ENCODE measurements at places on chromosomes 1 and 21.

DNA sequence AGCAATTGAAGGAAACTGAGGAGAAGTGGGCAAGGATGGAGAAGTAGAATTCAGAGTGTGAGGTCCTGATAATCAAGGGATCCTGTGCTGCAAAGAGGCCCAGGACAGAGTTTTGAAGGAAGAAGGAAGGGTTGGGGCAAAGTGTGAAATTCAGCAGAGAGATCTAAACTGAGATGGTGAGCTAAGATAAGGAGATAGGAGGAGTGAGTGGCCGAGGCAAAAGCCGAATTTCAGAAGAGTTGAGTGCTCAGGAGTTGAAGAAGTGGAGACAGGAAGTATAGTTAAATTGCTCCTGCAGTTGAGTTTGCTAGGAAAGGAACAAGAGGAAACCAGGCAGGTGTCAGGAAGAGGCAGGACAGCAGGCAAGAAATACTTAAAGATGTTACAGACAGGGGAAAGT is 16.4 kb upstream of the MAPKAPK2 start:
- no peak for DNase-seq

- no peak for DNase-seq
These were observed 89.7 kb downstream of the ADCY10 start for GRCh38 chr1:167824163-167824794.

DNA sequence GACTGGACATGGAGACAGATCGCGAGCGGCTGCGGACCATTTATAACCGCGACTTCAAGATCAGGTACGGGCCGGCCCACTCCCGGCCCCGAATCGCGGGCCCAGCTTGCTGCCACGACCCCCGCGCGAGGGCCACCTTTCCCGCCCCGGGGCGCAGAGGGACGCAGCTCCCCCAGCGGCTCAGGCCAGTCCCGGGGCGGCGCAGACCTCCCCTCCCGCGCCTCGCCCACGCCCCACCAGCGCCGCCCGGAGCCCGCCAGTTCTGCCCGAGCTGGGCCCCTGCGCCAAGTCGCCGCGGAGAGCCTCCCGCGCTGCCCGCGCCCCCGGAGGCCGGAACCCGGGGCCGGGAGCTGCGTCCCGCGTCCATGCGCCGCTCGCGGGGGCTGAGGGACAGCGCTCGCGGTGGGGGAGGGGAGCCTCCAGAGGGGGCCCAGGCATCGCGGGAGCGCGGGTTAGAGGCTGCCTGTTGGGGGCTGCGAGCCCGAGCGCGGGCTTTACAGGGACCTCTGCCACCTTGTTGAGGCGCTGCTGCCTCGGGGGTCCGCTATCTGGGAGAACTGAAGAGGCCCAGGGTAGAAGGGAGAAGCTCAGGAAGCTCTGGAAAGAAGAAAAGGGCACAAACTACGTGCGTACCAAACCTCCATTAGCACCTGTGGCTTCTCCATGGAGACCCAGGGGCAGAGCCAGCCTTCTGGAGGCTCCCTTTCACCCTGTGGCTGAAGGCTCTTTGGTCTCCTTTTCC is 698 bp downstream of the MOV10 start:
- DNase-seq, result peak; percentile 97

- DNase-seq, result no peak
These were observed 226.2 kb upstream of the IRF2BP2 start for GRCh38 chr1:234836045-234836681.

DNA sequence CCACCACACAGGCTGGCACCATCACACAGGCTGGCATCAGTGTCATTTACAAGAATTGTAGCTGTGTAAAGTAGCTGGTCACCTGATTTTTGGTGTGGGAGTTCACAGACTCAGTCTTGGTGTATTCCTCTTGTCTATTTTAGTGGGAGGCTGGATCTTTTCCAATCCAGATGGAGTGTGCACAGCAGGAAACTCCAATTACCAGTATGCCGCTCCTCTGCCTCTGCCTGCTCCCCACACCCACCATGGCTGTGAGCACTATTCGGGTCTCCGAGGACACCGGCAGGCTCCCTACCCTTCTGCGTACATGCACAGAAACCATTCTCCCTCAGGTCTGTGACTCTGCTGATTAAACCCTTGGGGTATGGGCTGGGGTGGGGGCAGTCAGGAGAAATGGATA is 24.2 kb downstream of the TBX19 start:
- no peak for DNase-seq

DNA sequence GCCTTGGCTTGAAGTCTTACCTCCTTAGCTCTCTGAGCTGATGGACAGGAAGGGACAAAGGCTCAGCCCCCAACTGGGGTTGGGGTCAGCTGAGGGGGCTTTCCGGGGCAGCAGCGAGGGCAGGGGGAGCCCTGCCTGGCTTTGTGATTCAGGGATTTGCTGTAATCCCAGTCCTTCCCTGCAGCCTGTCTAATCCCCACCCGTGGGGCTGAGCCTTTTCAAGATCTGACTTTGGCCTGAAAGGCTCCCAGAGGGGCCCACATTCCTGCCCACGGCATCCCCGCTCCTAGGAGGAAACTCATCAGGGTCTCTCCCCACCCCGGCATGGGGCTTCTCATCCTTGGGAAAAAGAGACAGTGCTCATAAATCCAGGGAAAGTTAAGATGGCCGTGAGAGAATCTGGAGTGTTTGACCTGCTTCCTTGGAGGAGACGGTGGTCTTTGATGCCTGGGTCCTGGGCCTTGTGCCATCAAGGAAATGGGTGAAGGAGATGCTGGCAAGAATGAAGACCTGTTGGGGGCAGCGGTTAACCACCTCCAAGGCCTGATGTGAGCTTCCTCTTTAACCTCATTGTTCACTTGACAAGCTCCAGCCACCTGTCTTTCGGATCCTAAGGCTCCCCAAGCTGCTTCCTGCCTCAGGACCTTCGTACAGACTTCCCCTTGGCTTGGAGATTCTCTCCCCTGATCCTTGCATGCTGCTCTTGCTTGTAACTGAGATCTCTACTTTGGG is 83.1 kb upstream of the WNT4 start:
- no peak for DNase-seq

- DNase-seq, result no peak
These were observed 44.2 kb downstream of the ADAMTS1 start for GRCh38 chr21:26800970-26801431.

GRCh38 chr21:41147096-41147978 is 20.6 kb upstream of the BACE2 start:
- DNase-seq, result no peak

DNA sequence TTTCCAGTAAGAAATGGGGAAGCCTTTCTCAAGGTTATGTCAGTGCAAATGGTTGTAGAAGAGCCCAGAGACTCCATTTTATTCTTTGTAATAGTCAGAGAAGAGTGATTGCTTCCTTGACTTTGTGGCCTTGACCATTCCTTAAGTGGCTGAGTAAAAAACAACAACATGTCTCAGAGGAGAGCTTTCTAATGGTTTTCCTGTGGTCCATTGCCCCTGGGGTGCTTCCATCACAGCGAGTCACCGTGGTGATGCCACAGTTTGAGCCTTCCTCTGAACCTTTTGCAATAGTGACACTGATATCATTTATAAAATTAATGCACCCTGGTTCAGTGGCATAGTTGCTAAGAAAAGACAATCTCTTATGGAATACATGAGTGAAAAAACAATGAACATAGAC is 38.6 kb downstream of the PAPPA2 start:
- no peak for DNase-seq

- no peak for DNase-seq
These were observed 44.9 kb downstream of the TRAF5 start for GRCh38 chr1:211371406-211372105.

- DNase-seq, result no peak
These were observed 4.9 kb downstream of the SH3BGRL3 start for GRCh38 chr1:26284597-26285347.

DNA sequence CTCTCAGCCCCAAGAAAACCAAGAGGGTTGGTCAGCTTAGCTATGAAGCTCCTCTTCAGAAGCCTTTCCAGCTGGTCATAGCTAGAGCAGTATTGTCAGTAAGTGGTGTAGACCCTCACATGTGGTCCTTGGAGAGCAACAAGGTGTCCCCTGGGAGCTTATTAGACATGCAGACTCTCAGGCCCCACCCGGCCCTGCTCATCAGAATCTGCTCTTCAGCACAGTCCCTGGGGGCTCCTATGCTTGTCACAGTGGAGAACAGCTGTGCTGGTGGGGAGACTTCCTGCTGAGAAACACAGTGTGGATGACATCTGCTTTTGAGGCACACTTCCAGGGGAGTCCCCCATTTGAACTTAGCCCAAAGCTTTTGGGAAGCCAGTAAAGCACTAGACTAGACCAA is 21.9 kb upstream of the NEK2 start:
- no peak for DNase-seq

- no peak for DNase-seq
These were observed 39.9 kb downstream of the STUM start for GRCh38 chr1:226588484-226588883.

- no peak for DNase-seq
These were observed 448 bp downstream of the GATAD2B start for GRCh38 chr1:153922076-153922971.

GRCh38 chr1:219427403-219427802 is 185.5 kb downstream of the ZC3H11B start:
- no peak for DNase-seq

- DNase-seq, result no peak
These were observed 48.4 kb downstream of the LTN1 start for GRCh38 chr21:28944296-28944695.

DNA sequence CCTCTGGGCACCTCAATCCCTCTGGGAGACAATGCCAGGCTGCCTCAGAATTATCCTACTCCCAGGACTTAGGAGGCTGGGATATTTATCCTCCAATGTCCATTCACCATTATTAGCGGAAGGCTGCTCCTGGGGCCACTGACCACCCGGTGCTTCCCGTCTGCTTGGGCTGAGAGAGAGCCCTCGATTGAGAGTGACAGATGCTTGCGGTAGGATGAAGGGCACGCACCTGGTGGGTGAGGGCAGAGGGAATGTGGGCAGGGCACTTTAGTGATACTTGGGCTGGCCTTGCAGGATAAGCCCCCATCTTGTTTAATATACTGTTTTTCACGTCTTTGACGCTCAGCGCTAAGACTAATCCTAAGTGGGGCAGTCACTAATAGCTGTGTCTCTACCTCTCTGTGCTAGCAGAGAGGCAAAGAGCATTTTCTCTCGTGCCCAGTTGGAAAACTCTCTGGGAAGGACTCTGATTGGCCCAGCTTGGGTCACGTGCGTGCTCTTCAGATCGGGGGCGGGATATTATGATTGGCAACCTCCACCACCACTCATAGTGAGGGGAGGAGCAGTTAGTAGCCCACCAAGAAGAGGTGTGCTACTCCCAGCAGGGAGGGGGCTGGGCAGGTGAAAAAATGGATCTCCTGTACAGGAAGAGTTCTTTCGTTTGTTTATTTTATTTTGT is 10.6 kb upstream of the PARS2 start:
- DNase-seq, result no peak

DNA sequence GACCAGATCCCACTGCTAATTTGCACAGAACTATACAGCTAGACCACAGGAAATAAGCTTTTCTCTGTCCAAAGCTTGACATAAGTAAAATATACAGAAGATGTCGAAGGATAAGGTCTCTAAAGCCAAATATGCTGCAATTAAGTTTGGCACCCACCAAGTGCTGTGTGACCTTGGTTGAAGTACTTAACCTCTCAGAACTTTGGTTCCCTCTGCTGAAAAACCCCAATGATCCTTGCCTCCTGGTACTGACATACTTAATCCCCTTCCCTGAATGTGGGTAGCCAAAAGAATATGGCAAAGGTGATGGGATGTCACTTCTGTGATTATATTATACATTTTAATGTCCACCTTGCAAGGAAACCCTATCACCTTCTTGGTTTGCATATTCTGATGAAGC is 290.5 kb downstream of the VAV3 start:
- DNase-seq, result no peak

GRCh38 chr1:209583408-209583807 is at the start of gene CAMK1G:
CAMK1G (plus strand) TSS chr1:209583714; CDS start chr1:209594984, 11,270 bp downstream.
- DNase-seq, result no peak

GRCh38 chr1:183024317-183025009 is 1.2 kb downstream of the LAMC1 start:
- DNase-seq, result no peak

- no peak for DNase-seq
These were observed 2.6 kb downstream of the WDR64 start for GRCh38 chr1:241654641-241655040.

GRCh38 chr1:30109853-30110252 is 613.5 kb downstream of the MATN1 start:
- no peak for DNase-seq

DNA sequence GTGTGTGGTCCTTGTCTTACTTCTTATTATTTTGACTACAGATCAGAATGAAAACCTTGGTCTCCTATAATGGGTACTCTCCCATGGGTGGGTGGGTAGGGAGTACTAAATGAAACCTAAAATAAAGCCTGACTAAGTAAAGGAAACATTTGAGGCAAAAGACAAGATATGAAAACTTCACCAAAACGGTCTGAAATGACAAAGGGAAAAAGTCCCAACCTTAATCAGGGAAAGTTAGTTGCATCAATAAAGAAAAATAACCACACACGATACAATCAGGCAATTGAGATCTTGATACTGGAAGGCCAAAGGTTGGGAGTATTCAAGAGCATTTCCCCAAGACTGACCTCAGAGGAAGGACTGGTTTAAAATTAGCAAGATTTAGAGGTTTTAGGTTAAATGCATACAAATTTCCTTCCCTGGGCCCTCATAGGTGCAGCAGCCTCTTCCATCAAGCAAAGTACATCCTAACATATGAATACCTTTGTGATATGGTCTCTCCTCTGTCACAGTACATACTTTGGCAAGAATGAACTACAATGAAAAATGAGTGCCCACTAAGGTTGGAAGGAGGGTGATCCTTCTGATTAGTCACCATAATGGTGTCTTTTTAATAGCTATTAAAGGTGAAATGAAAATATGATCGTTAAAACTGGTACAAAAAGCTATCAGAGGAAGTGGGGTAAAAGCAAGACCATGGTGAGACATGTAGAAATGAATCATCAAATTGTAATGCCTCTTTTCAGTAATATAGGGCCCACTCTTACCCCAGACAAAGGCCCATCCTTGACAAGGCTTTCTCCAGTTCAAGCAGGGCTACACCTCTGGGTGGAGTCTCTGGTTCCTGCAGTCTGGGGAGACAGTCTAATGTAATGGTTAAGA is 15.3 kb upstream of the TNFSF4 start:
- DNase-seq, result no peak

- DNase-seq, result no peak
These were observed 2.0 kb downstream of the INPP5B start for GRCh38 chr1:37944816-37945215.

GRCh38 chr1:215005078-215005477 is 77.5 kb upstream of the KCNK2 start:
- DNase-seq, result no peak

- DNase-seq, result peak; percentile 39
These were observed 12.5 kb downstream of the RPS6KA1 start for GRCh38 chr1:26541816-26542711.

DNA sequence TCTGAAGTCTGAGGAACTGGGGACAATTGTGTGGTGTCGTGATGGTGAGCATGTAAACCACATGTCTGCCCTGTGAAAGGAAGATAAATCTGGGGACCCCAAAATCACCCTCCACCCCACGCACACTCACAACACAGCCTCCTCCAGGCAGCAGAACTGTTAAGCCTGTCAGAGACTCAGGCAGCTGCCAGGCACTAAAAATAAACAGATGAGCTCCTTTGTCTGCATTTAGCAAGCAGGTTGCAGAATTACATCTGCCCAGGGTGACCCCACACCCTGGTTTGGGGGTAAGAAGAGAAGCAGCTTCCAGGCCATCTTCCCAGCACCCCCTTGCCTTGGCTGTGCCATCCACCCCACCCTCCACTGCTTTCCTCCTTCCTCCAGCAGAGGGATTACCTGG is 119.1 kb upstream of the RUNX3 start:
- DNase-seq, result no peak
